Activated naive CD8-positive, alpha-beta T cell treated with anti-CD3 and anti-CD28 coated beads, Interleukin-2, amount 50 U/mL, for 24 hours (primary cell): ENCODE measurements at places on chromosomes 4 and X.

DNA sequence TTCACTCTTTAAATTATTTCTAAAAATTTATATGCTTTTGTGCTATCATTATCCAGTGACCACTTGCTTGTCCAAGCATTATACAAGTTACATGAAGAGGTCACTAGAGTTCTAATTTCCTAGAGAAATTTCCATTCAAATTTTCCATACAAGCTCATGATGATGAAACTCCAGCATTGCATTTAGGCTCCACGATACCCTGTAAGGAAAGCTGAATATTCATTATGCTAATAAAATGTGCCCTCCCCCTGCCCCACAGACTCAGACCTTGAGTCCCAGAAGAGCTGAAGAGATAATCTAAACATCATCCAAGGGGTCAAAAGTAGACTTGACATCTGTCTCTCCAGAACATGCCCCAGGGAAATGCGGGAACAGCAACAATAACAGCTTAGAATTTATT lies 19.6 kb upstream of the FAM156A start:
- no peak for DNase-seq

DNA sequence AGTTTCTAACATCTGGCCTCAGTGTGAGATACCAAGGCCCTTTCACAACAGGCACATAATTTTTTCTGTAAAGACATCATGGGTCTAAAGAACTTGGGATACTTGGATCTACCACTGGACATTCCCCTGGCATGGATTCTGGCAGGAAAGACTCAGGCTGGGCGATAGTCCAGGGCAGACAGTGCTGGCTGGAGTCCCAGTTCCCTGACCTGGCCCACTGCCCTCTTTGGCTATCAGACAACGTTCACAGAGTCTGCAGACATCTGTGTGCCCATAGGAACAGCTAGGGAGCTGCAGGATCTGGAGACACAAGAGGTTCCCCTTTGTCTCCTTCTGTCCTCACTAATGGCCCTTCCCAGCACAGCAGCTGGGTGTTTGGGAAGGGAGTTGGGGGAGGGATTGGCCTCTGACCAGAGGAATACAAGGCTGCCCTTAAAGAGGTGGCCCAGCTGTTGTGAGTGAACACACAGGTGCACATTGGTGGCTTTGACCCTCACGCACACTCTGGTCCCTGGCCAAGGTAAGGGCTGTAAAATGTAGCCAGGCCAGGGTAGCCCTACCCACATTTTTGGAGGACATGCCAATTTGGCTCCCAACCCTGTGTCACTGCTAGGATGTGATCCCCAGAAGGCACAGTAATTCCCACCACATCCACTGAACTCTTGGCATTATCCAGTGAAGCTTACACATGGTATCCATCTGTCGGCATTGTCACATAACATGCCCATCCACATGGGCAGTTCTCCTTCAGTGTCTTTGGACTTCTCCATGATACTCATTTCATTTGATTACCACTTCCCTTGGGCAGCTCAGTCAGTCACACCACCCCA lies 72.3 kb downstream of the SOX3 start:
- no peak for DNase-seq

GRCh38 chr4:115274545-115274944 lies 161.1 kb upstream of the NDST4 start:
- no peak for DNase-seq

GRCh38 chr4:124322234-124323065 lies 390.1 kb downstream of the ANKRD50 start:
- no peak for DNase-seq

DNA sequence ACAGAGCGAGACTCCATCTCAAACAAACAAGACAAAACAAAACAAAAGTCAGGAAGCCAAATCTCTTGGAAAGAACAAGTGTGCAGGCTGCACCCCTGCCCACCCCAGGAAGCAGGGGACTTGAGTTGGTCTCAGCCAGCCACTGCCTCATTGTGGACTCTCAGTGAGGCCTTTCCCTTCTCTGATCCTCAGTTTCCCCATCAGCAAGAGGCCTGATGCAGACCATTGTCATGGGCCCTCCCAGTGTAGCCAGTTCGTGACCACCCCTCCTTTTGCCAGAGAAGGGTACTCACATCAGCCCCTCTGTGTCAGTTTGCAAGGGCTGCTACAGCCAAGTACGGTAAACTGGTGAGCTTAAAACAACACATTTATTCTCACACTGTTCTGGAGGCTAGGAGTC lies 48.9 kb upstream of the MAMLD1 start:
- no peak for DNase-seq

DNA sequence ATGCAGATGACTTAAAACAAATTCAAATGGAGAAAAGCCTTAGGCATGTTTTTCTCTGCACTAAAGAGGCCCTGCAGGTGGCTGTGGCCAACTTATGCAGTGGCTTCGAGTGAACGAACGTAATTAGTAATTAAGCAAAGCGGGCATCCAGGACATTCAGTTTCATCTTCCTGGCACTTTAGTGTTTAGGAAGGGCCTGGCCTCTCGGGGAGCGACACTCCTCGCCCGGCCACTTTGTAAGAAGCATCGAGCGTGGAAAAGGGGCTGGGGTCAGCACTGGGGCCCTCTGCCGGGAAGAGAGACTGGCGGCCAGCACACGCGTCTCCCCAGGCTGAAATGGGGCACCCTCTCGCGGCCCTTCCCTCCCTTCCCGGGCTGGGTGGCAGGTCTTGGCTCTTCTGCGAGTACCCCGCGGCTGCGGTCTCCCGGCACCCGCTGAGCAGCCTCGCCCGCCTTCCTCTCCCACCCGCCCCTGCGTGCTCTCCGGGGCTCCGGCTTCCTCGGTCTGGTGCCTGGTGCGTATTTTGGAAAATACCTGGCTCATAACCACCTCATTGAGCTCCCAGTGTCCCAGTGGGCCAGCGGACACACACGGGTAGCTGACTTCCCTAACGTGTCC lies 677 bp upstream of the CYP4V2 start:
- peak; percentile 48 for DNase-seq

GRCh38 chrX:78957768-78958130 lies 12.6 kb downstream of the P2RY10 start:
- no peak for DNase-seq

DNA sequence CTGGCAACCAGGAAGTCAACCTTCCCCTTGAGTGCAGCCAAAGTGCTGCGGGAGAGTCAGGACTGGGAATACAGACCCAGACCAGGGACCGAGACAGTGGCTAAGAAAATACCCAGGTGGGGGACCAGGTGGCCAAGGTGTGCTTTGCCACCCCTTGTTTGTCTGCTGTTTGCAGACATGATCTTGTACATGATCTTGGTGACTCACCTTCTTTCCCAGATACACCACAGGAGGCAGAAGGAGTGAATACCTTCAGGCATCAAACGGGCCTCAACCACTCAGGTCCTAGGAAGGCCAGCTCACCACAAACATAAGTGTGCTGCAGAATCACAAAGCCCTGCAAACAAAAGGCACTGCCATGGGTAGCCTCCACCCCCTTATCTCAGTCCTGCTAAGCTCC lies 62.0 kb downstream of the CNGA2 start:
- DNase-seq = no peak
